ENCODE measurements at places on chromosomes 2 and 18. TPM values are rescaled to one million over a fixed set of nuclear protein-coding genes. Genes with fewer than 3 reads are reported as not detected.

DNA sequence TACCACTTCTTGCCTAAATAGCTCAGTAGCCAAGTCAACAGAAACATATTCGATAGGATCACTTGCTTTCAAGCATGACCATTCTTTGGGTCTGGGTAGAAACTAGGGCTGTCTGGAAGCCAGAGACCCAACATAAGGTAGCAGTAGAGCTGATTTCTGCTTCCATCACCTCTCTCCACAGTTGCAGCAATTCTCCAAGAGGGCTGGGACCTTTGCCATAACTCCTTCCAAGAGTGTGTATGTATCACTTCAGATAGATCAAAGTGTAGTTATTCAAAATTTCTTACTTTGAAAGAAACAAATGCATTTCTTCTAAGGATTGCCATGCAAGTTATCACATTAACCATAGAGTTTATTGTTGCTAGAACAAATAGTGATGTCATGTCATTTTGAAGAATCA lies 172.0 kb upstream of the GALNT5 start:
- no peak overlapping the region for H3K4me3 ChIP-seq
- no peaks in the 10 kb centered on the region for H3K27me3 ChIP-seq
- no peak overlapping the region for H3K27ac ChIP-seq
- DNase-seq, result no peak

GRCh38 chr2:39479696-39480095 lies 42.6 kb upstream of the MAP4K3 start:
- no peaks in the 10 kb centered on the region for H3K4me1 ChIP-seq
- no peak overlapping the region for H3K4me3 ChIP-seq
- H3K27me3 ChIP-seq, result no peaks in the 10 kb centered on the region
- DNase-seq, result no peak
- no peaks in the 10 kb centered on the region for H3K36me3 ChIP-seq
- H3K27ac ChIP-seq, result no peak overlapping the region

GRCh38 chr2:29033172-29033571 lies 41.2 kb downstream of the PCARE start:
- H3K4me3 ChIP-seq, result no peak overlapping the region
- no peaks in the 10 kb centered on the region for H3K4me1 ChIP-seq
- no peaks in the 10 kb centered on the region for H3K27me3 ChIP-seq
- no peak for DNase-seq

Gene MCM6
- total RNA-seq, result 27.1 TPM

DNA sequence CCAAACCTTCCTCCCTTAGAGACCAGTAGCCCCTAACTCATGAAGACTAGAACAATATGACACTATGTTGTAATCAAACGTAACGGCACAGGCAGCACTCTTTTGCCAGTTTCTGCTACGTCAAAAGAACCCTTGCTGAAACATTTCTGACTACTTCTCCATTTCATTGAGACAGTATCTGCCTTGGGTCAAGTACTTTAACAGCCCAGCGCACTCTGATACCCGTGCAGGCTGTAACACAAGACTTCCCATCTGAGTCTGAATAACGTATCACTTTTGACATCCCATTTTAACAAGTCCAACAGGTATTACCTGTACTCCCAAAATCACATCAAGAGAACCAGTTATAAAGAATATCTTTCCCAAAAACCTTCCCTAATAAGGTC lies 38.4 kb downstream of the TBC1D8 start:
- no peak overlapping the region for H3K4me3 ChIP-seq
- H3K36me3 ChIP-seq, result no peaks in the 10 kb centered on the region
- H3K27ac ChIP-seq, result no peak overlapping the region
- DNase-seq, result no peak
- H3K4me1 ChIP-seq, result no peaks in the 10 kb centered on the region

DNA sequence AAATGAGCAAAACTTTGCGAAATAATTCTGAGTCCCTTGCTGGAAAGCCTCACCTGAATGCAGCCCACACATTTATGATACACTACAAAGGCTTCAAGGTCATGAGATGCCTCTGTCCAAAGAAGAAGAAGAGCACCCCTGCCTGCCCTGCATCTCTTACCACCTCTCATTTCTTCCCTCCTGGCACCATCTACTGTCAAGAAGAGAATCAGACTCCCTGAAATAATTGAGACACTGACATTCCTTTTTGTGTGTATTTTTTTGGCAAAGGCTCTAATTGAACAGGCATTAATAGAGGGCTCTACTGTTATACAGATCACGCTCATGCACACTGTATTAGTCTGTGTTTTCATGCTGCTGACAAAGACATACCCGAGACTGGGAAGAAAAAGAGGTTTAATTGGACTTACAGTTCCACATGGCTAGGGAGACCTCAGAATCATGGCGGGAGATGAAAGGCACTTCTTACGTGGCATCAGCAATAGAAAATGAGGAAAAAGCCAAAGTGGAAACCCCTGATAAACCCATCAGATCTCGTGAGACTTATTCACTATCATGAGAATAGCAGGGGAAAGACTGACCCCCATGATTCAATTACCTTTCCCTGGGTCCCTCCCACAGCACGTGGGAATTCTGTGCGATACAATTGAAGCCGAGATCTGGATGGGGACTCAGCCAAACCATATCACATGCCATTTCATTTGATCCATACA lies 176.3 kb downstream of the ALPK2 start:
- H3K27me3 ChIP-seq, result no peaks in the 10 kb centered on the region
- DNase-seq, result no peak
- H3K4me3 ChIP-seq, result no peak overlapping the region
- H3K4me1 ChIP-seq, result no peaks in the 10 kb centered on the region
- no peaks in the 10 kb centered on the region for H3K36me3 ChIP-seq
- H3K27ac ChIP-seq, result no peak overlapping the region

GRCh38 chr2:239826786-239827522 lies 198.2 kb downstream of the NDUFA10 start:
- no peak for DNase-seq
- H3K27me3 ChIP-seq, result peaks cover 20% of the 10 kb centered on the region
- H3K4me1 ChIP-seq, result no peaks in the 10 kb centered on the region
- H3K4me3 ChIP-seq, result no peak overlapping the region
- no peaks in the 10 kb centered on the region for H3K36me3 ChIP-seq
- H3K27ac ChIP-seq, result no peak overlapping the region

Gene CBLN2
- total RNA-seq, result not detected

Gene GCG
- not detected for total RNA-seq

Gene UCN
- 4.2 TPM for total RNA-seq

DNA sequence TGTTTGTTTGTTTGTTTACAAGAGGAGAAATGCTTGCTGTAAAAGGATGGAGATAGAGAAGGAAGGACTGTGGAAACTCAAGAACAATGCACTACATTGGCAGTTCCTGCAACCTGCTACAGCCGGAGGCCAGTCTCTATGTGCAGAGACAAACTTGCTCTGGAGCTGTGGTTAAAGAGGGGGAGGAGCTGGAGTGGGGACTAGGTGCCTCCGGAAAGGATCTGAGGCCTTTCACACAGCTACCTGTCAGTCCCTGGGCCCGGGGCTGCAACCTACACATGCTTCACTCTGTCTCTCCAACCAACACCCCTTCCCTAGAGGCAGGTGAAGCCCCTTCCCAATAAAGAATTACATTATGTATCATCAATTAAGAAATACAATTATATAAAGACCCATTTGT lies 1234.0 kb upstream of the ZEB2 start:
- H3K36me3 ChIP-seq, result no peaks in the 10 kb centered on the region
- no peaks in the 10 kb centered on the region for H3K27me3 ChIP-seq
- no peak overlapping the region for H3K27ac ChIP-seq
- DNase-seq, result no peak
- H3K4me3 ChIP-seq, result no peak overlapping the region

DNA sequence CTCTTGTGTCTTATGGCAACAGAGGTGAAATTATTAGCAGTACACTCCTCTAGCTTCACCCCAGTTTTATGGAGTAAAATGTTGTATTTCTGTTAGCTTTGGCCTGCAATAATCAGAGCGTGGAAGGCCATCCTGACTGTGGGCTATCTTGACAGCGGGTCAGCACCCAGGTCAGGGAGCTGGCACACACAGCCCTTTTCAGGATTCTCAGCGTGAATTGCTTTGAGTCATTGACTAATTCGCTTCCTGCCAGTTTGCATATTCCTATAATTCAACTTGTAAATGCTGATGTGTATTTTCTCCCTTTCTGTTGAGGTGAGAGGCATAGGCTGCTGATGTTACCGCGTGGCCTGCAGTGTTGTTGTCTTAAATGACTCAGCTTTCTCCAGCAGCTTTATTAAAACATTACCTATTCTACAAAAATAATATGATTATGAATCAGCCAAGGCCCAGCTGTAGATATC lies 109.6 kb upstream of the EML6 start:
- no peaks in the 10 kb centered on the region for H3K27me3 ChIP-seq
- H3K4me3 ChIP-seq, result no peak overlapping the region
- no peak for DNase-seq
- no peak overlapping the region for H3K27ac ChIP-seq
- H3K36me3 ChIP-seq, result peaks cover 6% of the 10 kb centered on the region

Gene DSG1
- not detected for total RNA-seq
